ENCODE measurements at places on chromosomes 11 and 22. TPM values are rescaled to one million over a fixed set of nuclear protein-coding genes. Genes with fewer than 3 reads are reported as not detected.

Gene ARFGAP2
- 41.4 TPM for total RNA-seq

Gene MPPED1
- 0.12 TPM for total RNA-seq

Gene CCDC89
- total RNA-seq: 1.0 TPM

Gene RSF1
- total RNA-seq: 45.7 TPM

Gene CSF2RB
- total RNA-seq: 4.7 TPM

Gene PHF21B
- total RNA-seq: 0.76 TPM

Gene DRG1
- 61.4 TPM for total RNA-seq

Gene RNF141
- 34.7 TPM for total RNA-seq

Gene DRD4
- total RNA-seq: 0.15 TPM

Gene RBMXL2
- total RNA-seq: not detected

Gene BTBD18
- not detected for total RNA-seq

Gene FLRT1
- 1.3 TPM for total RNA-seq

Gene OR51I1
- total RNA-seq: not detected

Gene CHORDC1
- total RNA-seq: 37.6 TPM

Gene PITPNM1
- 34.7 TPM for total RNA-seq

Gene OR1S1
- not detected for total RNA-seq

Gene PRSS23
- 63.4 TPM for total RNA-seq

Gene NRGN
- total RNA-seq: 8.2 TPM

Gene PTPN5
- 2.3 TPM for total RNA-seq

Gene HBB
- 77.3 TPM for total RNA-seq

Gene KCNQ1
- 39.7 TPM for total RNA-seq

Gene ARHGAP42
- 12.8 TPM for total RNA-seq

Gene FAM180B
- not detected for total RNA-seq

Gene SAA4
- total RNA-seq: not detected

Gene TMEM86A
- 3.9 TPM for total RNA-seq

Gene SYT7
- 39.7 TPM for total RNA-seq

Gene XKR3
- not detected for total RNA-seq

Gene VPREB1
- total RNA-seq: not detected

Gene PGM2L1
- 3.3 TPM for total RNA-seq

Gene RAB38
- total RNA-seq: 1.1 TPM

Gene SLC25A45
- 4.1 TPM for total RNA-seq

Gene PIWIL4
- total RNA-seq: 1.5 TPM

Gene TMPRSS5
- total RNA-seq: 2.1 TPM

Gene MYBPC3
- total RNA-seq: 1,049 TPM

Gene ASRGL1
- 7.8 TPM for total RNA-seq

Gene OR5M3
- not detected for total RNA-seq

Gene BTG4
- total RNA-seq: not detected

Gene UBE4A
- total RNA-seq: 41.2 TPM

Gene MRGPRG
- total RNA-seq: not detected

Gene OR8G1
- total RNA-seq: not detected

Gene NELL1
- total RNA-seq: not detected

Measured in left cardiac atrium (tissue), 4 donors.